Fibroblast of upper back skin (primary cell): ENCODE measurements at places on chromosomes 7 and 10.
A peak's percentile ranks its signal among the peaks of the same experiment; 100 is the strongest.

- DNase-seq, result peak; percentile 74
These were observed 12.7 kb upstream of the MIOS start for GRCh38 chr7:7554021-7554432.

DNA sequence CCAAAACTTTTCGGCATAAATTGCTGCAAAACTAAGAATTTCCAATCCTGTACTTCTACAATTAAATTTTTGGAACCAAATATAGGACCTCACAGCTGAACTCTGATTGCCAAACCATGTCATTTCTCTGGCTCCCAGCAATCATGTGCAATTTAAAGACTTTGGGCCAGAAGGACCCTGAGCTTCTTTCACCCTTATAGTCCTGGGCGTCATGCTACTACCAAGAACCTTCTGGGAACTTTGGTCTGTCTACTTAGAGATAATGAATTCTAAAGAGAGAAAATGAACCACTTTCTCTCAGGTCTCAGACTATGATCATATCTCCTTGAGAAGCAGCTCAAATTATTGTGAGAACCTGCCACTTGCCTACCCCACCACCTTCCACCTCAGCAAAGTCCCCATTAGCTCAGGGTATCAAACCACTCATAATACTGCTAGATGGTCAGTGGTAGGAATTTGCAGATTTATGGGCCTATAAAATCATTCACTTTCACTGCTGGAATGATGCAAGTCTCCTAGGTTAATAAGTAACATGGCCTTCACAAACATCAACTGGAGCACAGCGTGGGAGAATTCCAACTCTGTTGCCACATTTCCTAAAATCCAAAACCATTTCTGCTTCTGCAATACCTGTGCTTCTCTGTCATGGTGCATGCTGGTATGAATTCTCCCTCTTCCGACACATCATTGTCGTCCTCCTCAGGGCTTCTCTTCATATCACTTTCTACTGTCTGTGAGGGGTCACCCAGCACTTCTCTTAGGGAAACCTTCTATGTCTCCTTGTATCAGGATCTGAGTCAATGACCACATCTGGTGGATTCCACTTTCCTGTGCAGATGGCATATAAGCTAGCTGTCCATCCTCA is 6.6 kb upstream of the WDR91 start:
- DNase-seq, result no peak

DNA sequence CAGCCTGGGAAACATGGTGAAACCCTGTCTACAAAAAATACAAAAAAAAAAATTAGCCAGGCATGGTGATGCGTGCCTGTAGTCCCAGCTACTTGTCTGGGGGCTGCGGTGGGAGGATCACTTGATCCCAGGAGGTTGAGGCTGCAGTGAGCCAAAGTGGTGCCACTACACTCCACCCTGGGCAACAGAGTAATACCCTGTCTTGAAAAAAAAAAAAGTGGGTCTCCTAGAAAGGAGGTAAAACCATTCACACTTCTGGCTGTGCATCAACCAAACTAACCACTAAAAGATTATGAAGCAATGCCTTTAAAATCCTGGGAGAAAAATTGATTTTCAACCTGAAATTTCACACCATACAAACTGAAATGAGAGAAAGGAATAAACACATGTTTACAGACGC is 35.4 kb upstream of the C10orf71 start:
- no peak for DNase-seq

DNA sequence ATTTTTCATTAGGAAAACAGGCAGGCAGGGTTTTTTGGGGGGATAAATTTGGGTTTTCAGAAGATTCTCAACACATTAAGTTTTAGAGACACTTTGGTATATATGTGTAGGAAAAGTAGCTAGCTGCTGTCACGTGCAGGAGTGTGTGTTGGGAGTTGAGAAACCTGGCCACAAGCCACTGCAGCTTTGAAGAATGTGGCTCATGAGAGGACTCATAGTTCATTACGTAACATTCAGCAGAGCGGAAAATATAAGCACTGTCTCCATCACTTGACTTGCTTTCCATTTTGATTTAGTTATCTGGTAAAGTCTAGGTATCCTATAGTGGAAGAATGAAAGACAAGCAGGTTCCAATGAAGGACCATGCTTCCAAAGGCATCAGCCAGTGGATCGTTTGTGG is 31.2 kb downstream of the SMNDC1 start:
- peak; percentile 78 for DNase-seq

DNA sequence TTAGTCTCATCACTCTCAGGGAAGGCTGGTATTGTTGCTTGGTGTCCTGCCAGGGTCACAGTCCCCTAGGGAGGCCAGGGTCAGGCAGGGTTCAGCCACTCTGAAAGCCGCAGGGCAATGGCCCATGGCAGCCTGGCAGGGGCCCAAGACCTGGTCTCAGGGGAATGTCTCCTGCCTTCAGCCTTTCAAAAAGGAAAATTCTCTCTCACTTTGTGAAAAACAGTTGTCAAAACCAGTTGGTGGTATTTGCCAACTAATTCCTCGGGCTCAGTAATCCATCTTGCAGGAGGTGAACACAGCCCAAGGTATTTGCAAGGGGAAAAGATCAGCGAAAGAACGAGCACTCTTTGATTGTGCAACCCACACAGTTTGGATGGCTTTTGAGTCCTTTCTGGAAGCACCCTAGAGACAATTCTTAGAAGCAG is 101.5 kb downstream of the JCAD start:
- peak; percentile 77 for DNase-seq

DNA sequence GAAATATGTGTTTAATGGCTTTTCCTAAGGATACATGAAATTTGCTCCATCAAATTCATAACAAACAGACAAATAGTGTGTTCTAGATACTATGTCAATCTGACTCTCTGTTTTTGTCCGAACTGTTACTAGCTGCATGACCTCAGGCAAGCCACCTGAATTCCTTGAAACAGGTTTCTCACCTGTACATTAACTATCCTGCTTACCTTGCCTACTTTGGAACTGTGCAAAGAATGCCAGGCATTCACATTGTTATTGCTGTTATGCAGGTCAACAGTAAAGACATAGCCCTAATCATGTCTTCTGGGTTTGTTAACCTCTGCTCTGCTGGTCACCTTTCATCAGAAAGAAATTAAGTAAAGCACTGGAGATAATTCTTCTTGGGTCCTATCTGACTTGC is 1283.9 kb upstream of the CELF2 start:
- no peak for DNase-seq

DNA sequence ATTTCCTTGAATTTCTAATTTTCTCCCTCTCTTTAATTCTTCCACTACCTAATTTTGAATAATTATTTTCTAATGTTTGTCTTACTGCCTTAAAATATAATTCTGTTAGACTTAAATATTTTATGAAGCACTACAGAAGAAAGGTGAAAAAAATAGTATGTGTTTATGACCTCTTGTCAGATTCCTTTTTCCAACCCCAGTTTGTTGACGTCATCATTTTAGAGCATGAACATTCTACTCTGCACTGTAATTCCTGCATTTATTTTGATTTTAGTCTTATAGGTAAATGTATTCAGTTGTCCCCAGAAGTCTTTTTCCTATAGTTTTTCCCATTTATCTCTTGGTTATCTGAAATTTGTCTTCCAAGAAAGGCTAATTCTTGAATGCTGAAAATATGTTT is 468.1 kb downstream of the SORCS3 start:
- DNase-seq, result no peak

- no peak for DNase-seq
These were observed 34.5 kb upstream of the CD36 start for GRCh38 chr7:80603940-80604339.

DNA sequence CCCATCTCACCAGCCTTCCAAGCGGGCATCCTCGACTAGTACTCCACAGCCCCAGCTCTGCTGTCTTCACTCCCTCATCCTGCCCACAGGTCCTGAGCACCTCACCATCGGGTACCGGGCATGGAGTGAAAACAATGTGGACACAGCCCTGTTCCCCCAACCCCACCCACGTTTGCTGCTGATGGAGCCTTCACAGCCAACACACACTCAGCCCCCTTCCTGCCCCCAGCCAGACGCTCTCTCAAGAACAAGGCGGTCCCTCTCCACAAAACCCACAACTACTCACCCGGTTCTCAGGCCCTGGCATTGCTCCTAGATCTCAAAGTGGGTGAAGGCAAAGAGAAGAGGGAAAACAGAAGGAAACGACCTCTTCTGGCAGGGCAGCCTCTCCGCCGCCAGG is 56.1 kb downstream of the SLIT1 start:
- no peak for DNase-seq

- DNase-seq, result no peak
These were observed 36.6 kb downstream of the SHH start for GRCh38 chr7:155775691-155776090.

- no peak for DNase-seq
These were observed 186.3 kb downstream of the DOCK4 start for GRCh38 chr7:112019932-112020331.

- DNase-seq, result no peak
These were observed 218.8 kb downstream of the OTUD1 start for GRCh38 chr10:23657677-23658076.

- peak; percentile 54 for DNase-seq
These were observed 293.1 kb downstream of the ARHGAP12 start for GRCh38 chr10:31635415-31636065.

DNA sequence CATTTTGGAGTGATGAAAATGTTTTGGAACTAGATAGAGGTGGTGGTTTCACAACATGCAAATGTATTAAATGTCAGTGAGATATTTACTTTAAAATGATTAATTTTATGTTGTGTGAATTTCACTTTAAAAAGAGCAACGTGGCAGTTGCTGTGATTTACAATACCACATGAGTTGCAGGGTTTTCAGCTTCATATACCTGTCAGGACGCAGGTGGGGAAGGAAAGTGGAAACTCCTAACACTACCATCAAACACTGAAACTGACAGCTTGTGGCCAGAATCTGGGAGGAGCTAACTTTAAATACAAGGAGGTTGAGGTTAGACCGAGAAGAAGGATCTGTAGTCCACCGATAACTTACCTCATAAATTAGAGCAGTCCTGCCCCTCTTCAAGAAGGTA is 168.9 kb upstream of the TMEM72 start:
- no peak for DNase-seq

DNA sequence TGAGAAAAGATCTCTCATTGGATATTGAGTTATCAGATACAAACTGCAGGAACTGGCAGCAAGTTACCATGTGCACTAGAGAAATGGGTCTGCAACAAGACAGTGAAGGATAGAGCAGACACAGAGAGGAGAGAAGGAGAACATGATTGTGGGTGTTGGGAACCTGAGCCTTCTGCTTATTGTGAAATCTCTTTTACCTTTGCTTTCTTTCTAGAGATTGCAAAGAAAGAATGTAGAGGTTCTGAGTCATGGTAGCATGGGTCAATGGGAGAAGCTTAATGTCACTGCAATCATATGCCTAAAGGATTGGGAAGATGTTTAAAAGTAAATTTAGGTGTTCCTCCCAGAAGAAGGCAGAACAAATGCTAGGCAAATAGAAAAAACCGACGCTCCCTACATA is 821.4 kb downstream of the CCSER2 start:
- no peak for DNase-seq

DNA sequence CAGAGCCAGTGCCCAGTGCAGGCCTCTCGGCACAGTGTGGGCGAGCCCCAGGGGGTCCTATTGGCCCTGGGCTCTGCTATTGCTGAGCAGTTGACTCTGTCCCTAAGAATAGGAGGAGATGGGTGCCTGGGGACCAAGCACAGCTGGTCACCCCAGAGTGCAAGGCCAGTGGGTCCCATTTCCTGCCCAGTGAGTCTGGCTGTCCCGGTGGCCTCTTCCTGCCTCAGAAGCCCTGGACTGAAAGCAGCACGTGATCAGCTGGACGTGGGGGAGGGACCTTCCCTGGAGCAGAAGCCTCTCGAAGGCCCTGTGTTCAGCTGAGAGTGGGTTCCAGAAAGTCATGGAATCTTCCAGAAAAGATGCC is 42.0 kb downstream of the PWWP2B start:
- no peak for DNase-seq

DNA sequence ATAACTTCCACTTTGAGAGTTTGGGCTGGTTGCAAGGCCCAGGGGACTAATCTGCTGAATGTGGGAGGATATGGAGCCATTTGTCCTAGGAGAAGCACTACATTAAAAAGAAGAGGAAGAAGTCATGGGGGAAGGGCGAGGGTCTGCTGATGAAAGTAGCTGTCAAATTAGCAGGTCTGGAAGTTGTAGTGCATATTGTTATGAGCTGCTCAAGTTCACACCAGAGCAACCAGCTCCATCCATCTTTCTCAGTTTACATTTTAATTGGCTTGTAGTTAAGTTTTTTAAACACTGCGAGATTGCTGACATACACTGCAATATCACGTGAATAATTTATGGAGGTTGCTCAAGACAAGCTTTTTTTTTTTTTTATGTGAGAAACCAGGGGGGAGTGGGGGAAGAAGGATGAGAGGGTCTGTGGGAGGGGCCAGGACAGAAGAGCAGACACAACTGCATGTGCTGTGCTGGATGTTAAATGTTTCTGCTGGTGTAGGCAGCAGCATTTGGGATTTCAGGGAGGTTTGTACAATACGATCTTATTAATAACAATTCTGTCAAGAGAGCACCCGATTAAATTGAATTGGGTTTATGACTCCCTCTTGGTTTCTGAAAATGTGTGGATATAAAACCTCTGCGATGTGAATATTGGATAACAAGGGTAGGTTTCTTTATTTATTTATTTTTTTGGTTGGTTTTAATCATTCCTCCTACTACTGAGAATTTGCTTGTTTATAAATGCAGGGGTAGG is 759.0 kb upstream of the GALNT17 start:
- no peak for DNase-seq

- no peak for DNase-seq
These were observed 34.7 kb downstream of the RBM17 start for GRCh38 chr10:6123532-6123931.

- no peak for DNase-seq
These were observed 39.7 kb downstream of the MACROH2A2 start for GRCh38 chr10:70092389-70092718.

DNA sequence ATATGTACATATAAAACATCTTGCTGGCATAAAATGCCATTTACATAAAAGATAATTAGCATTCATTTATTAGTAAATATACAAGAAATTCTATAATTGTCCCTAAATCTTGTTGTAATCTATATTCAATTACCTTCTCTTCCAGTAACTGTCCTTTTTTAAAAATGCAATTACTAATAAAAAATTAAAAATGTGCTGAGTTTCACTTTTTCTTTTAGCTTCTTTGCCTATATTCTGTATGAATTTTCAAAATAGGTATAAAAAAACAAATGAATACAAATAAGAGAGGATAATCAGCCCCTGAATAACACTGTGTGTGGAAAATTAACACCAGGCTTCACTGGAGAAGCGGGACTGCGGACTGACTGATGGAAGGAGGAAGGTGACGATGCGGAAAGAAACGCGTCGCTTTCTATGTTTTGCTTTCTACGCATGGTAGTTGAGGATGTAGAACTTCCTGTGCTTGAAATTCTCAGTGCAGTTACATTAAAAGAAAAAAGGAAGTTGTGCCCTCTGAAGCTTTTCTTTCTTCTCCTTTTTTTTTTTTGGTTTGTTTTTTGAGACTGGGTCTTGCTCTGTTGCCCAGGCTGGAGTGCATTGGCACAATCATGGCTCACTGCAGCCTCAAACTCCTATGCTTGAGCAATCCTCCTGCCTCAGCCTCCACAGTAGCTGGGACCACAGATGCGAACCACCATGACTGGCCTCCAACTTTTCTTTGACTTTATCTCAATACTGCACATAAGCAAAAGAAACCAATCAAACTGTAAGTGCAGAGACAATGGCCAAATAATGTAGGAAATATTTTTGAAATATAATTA is 7.4 kb upstream of the ZMYND11 start:
- DNase-seq, result no peak

GRCh38 chr7:74627661-74628411 is 29.7 kb upstream of the GTF2I start:
- peak; percentile 54 for DNase-seq
